ENCODE measurements at places on chromosomes 1 and 21. TPM values are rescaled to one million over a fixed set of nuclear protein-coding genes. Genes with fewer than 3 reads are reported as not detected.

LTN1 gene
- total RNA-seq = 15.0 TPM

PGLYRP4 gene
- not detected for total RNA-seq

PRDX1 gene
- 291 TPM for total RNA-seq

PTGFR gene
- total RNA-seq = 0.40 TPM

DNAJB4 gene
- total RNA-seq = 4.0 TPM

SH2D1B gene
- total RNA-seq = 1.4 TPM

DNA sequence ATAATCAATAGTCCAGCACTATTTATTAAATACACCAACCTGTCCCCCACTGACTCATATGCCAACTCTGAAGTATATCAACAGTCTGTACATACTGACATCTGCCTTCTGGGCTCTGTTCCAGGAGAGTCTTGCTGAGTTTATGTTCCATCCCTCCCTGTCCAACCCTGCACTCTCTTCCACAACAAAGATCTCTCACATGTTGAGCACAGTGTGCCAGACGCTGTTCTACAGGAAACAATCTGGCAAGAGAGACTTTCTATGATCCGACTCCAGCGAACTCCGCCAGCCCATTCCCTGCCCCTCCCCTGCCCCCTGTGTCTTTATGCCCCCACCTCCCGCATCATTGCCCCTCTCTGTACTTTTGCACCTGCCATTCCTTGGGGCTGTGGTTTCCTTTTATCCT, 3.4 kb downstream of the LACTBL1 start:
- peak; percentile 38 for DNase-seq

- DNase-seq = no peak
Observed at GRCh38 chr21:39182016-39182415, 1.2 kb downstream of the PSMG1 start.

DNA sequence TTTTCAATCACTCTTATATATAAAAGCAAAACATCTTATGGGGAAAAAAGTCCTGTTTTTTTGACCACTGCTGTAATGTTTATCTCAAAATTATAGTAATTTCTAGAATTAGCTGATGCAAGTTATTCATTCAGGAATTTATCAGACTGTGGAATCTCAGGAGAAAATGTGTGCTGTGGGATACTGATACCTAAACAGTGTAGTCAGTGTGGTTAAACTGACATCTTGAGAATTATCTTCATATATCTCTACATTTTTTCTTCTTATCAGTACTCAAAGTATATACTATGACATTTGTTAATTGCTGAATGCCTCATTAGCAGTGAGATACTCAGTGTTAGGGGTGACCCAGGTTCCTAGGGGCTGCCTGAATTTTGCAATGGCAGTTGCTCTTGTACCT, 839.3 kb downstream of the KCNT2 start:
- DNase-seq = no peak

GRCh38 chr21:33281096-33281652, 15.0 kb downstream of the IL10RB start:
- DNase-seq = no peak

- DNase-seq = no peak
Observed at GRCh38 chr21:43012596-43012995, 38.2 kb downstream of the PKNOX1 start.

DNA sequence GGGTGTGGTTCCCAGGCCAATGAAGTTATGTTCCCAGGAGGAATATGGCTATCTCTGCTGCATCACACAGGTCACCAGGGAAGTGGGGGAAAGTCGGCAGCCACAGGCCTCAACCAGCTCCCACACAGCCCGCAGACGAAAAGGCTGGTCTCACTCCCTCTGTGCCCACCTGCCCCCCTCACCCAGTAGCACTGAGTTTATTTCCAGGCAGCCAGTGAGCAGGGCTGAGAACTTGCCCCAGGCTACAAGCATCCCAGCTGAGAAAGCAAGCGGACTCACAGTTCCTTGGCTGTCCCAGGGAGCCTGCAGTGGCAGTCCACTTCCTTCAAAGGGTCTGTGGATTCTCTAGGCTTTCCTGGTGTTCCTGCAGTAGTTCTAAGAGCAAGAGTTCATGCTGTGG, 68.9 kb downstream of the SLC5A9 start:
- DNase-seq = no peak

GRCh38 chr1:87474098-87474497, 145.4 kb downstream of the LMO4 start:
- DNase-seq = no peak

- DNase-seq = no peak
Observed at GRCh38 chr1:154157520-154158306, 2.8 kb upstream of the NUP210L start.

All from transverse colon (tissue), 4 donors.